ENCODE measurements at places on chromosomes 11 and 22. TPM values are rescaled to one million over a fixed set of nuclear protein-coding genes. Genes with fewer than 3 reads are reported as not detected.

The PDE3B gene
- 79.2 TPM for total RNA-seq

The GTSE1 gene
- total RNA-seq = 2.3 TPM

DNA sequence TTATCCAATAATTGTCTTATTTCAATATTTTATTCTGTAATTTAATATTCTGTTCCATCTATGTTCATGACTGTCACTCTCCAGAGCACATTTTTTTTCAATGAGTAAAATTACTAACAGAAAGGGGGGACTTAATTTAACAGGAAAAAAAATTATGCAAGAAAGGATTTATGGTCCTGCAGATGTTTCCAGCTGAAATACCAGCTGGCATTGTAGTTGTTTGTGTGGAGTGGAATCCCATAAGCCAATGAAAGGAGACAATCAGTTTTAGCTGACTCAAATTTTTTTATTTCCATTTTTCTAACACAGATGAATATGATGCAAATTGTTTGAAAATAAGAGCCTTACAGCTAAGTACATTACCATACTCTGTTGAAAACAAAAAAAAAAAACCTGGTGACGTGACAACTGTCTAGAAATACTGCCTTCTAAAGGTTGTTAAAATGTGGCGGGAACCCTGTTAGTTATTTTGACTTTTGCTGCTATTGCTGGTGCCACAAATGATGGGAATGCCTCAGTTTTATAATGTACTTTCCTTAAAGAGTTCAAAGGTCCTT is 389.1 kb downstream of the ETS1 start:
- DNase-seq = peak; percentile 90

DNA sequence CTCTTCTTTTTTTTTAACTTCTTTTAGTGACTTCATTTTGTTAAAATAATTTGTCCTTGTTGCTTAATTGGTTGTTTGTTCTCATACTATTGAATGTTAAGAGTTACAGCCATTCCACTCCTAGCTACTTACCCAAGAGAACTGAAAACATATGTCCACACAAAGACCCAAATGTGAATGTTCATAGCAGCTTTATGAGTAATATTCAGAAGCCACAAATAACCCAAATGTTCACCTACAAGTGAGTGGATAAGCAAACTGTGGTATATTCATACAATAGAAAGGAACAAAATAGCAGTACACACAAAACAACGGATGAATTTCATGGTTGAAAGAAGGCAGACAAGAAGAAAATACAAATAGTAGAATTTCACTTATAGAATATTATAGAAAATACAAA is 1.4 kb upstream of the OR4D11 start:
- DNase-seq = no peak

The TSPO gene
- total RNA-seq = 276 TPM

- DNase-seq = no peak
Measured at GRCh38 chr11:73267906-73268540, 4.1 kb upstream of the P2RY6 start.

The OR52K1 gene
- not detected for total RNA-seq

- no peak for DNase-seq
Measured at GRCh38 chr22:40224702-40225101, 47.0 kb downstream of the TNRC6B start.

GRCh38 chr11:34988294-34989255 is 72.2 kb downstream of the PDHX start:
- no peak for DNase-seq

DNA sequence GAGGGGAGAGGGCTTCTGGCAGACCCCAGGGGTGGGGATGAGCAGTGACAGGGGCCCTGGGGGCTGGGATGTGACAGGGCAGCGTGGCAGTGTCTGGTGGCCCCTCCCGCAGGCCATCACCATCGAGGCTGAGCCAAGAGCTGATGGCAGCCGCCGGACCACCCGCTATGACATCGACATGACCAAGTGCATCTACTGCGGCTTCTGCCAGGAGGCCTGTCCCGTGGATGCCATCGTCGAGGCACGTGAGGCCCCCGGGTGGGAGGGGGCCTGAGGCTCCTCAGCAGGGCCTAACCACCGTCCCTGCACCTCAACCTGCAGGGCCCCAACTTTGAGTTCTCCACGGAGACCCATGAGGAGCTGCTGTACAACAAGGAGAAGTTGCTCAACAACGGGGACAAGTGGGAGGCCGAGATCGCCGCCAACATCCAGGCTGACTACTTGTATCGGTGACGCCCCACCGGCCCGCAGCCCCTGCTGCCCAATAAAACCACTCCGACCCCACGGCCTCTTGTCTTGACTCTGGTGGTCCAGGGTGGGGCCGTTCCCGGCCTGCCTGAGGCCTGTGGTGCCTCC is 2.6 kb upstream of the TCIRG1 start:
- no peak for DNase-seq

- peak; percentile 34 for DNase-seq
Measured at GRCh38 chr11:118619444-118620197, 12.2 kb downstream of the PHLDB1 start.

GRCh38 chr22:21451545-21452520 is 15.4 kb upstream of the TMEM191C start:
- DNase-seq = peak; percentile 10

DNA sequence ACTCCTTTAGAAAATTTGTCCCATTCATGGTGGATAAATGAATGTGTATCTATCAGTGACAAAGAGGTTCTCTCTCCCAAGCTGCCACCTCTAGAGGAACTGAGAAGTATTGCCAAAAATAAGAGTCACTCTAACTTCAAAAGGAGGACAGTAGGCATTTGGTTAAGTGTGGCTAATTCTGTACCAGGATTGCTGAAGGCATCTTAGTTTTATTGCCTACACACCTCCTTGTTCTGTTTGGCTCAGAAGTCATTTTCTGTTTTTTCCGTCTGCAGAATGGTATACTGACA is 189.0 kb upstream of the MPPED2 start:
- no peak for DNase-seq

The TTC36 gene
- total RNA-seq = 1.6 TPM

GRCh38 chr11:66864924-66865697 is 8.2 kb downstream of the LRFN4 start:
- DNase-seq = no peak

GRCh38 chr11:131633921-131634715 is 263.7 kb downstream of the NTM start:
- DNase-seq = no peak

DNA sequence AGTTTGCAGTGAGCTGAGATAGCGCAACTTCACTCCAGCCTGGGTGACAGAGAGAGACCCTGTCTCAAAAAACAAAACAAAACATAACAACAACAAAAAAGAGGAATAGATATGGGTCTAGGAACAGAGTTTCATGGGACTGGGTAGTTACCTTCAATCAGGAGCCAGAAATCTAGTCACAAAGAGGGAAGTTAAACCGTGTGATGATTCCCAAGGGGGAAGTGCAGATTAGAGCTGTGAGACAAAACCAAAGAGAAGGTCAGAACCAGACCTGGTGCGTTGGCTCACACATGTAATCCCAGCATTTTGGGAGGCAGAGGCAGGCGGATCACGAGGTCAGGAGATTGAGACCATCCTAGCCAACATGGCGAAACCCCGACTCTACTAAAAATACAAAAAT is 42.1 kb upstream of the LARGE1 start:
- DNase-seq = no peak

- peak; percentile 37 for DNase-seq
Measured at GRCh38 chr11:64924910-64925284, 408 bp downstream of the PPP2R5B start.

The SEPTIN5 gene
- 16.7 TPM for total RNA-seq

The FOSL1 gene
- total RNA-seq = 11.4 TPM

Measured in lung (tissue), 17 donors.